ENCODE measurements at places on chromosomes 5 and 9.

DNA sequence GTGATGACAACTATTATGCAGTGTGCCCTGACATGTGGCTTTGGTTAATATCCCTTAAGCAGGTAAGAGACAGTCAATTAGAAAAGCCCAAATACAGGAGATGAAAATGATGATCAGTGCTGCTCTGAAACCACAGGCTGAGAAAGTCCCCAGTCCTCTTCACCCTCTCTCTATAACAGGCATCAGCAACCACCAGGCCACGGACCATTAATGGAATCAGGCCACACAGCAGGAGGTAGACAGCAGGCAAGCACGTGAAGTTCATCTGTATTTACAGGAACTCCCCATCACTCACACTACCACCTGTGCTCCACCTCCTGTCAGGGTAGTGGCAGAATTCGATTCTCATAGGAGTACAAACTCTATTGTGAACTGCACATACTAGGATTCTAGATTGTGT, 591.6 kb upstream of the CYLC2 start:
- DNase-seq = no peak

- no peak for DNase-seq
These were observed 571.3 kb downstream of the GABRG2 start for GRCh38 chr5:162638849-162639248.

DNA sequence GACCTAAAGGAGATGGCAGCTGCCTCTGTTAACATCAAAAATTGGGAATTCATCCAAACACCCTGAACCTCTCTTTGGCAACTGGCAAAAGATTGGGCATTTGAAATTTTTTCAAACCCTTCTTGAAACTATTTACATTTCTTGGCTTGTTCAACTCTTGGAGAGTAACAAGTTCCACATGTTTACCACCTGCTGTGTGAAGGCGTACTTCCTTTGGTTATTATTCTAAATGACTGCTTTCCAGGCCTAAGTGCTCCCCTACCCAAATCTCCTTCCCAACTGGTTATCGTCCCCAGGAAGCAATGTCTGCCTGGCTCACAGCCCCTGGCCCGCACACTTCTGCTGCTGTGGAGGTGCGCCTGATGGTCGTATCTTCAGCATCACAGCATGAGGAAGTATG, 422.7 kb downstream of the DMAC1 start:
- no peak for DNase-seq

DNA sequence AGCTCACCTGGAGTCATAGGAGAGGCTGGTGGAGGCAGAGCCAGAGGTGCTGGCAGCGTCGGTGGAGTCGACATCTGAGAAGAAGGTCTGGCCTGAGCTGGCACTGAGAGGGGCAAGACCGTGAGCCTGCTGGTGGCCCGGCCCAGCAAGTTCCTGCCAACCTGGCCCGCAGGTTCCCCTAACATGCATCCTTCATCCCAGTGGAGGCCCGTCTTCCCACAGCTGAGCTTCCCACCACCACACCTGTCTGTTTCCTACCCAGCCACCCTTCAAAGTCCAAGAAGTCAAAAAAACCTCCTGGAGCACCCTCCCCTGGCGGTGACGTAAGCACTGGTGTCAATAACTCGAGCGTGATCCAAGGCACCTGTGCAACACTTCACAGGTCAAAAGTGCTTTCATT, 16.9 kb downstream of the PHF19 start:
- DNase-seq = no peak

DNA sequence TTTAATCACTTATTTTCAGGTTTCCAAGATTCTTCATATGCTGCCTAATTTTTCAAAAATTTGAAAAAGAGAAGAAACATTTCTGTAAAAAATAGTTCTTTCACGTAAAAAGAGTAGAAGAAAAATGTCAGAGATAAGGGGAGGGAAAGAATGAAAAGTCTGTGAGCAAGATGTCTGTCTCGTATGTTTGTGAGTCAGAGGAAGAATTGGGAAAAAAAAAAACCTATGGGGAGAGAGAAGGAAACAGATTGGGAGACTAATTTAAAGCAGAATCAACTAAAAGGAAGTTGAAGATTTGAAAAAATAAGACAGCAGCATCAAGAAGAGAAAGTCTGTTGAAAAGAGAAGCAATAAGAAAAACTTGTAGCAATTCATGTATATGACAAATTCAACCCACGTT, 456.3 kb downstream of the HINT1 start:
- no peak for DNase-seq

- no peak for DNase-seq
These were observed 15.5 kb upstream of the FSD1L start for GRCh38 chr9:105432247-105432842.

DNA sequence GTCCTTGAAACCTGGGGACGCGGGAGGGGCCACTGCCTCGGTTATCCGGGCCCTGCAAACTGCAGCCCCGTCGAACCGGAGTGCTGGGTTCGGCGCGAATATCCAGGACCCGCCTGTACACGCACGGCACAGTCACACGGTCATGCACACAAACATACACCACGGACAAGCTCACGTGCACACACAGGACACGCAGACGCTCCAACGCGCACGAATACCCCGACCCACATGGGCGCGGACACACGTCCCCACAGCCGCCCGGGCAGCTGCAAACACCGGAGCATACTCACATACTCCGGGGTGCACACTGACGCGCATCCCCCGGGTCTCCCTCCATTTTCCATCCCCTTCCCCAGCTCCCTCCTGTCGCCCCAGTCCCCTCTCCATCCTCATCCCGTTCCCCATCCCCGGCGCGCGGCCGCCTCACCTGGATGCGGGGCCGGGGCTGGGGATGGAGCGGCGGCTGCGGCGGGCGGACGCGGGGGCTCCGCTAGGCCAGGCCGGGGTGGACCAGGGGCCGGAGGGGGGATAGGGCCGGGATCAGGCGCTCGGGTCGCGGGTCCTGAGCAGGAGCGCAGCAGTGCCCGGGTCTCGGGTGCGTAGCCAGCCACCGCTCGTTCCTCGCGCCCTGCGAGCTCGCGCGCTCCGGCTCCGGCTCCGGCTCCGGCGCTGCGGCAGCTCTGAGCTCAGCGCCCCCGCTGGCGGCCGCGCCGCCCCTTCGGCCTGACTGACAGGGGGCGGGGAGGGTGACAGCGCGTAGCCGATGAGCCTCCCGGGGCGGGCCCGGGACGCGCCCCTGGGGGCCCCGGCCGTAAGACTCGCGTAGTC, at the start of the genes EIF4E1B and SNCB:
Gene EIF4E1B, plus strand, starts transcription at position 823 of the 828 bp plus-strand sequence. CDS start 12,113 bp downstream, outside the sequence.
Gene SNCB, minus strand, starts transcription at position 682 of the 828 bp plus-strand sequence. CDS start 880 bp downstream, outside the sequence.
- no peak for DNase-seq

DNA sequence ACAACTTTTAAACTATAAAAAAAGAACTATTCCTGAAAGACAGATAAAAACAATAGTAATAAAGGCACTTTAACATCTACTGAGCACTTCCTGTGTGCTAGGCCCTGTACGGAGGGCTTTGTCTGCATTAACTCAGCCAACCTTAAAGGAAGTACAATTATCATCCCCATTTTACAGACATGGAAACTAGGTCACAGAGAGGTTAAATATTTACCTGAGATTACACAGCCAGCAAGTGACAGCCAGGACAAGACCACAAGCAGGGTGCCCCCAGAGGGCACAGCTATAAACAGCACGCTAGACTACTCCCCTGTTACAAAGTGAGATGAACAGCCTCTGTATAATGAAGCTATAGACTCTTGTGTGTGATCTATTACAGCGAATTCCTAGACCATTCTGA, 25.5 kb downstream of the DDX31 start:
- DNase-seq = no peak

DNA sequence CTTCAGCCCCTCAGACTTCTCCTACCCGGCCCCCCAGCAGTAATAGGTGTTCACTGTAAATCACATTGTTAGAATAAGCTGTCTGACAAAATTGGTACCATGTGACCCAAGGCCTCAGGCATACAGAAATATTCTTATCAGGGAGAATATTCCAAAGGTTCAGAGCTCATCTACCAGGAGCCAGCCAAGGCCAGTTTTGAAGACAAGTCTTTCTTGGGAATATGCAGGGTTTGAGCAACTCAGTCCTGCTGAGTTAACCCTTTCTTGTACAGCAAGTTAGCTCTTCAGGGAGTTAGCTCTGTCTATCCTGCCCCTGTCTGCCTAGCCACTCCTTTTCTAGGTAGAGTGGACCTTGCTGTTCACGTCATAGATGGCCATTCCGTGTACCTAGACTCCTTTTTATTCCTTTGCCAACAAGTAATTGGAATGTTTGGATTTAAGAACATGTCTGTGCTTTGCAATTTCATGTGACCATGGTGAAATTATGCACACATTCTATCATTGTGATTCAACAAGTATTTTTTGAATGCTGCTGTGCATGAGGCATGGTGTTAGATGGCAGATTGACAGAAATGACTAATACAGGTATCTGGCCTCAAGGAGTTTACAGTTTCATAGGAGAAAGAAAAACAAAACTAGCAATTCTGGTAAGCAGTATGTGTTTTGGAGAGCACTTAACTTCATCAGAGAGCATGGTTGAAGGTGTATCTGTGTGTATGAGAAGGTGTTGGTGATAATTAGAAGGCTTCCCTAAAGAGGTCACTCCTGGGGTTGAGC, 22.6 kb downstream of the TGFBR1 start:
- no peak for DNase-seq

- DNase-seq = no peak
These were observed 9.1 kb upstream of the RNF130 start for GRCh38 chr5:180080486-180081280.

GRCh38 chr5:37724395-37725125, 115.3 kb downstream of the GDNF start:
- DNase-seq = no peak

DNA sequence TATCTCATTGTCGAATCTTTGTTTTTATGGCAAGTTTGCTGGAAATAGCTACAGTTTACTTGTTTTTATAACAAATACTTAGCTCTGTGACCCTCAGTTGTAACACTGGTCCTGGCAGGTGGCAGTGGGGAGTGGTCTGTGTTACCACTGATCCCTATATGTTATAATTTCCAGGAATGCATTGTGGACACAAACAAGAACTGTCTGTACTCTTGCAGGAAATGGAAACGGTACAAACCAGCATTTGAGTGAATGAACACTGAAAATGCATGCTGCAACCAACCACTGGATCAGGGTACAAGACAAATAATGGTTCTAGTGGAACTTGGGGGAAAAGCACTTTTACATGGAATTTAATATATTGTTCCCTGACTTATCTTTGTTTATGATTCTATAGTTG, 66.5 kb upstream of the PJA2 start:
- no peak for DNase-seq

DNA sequence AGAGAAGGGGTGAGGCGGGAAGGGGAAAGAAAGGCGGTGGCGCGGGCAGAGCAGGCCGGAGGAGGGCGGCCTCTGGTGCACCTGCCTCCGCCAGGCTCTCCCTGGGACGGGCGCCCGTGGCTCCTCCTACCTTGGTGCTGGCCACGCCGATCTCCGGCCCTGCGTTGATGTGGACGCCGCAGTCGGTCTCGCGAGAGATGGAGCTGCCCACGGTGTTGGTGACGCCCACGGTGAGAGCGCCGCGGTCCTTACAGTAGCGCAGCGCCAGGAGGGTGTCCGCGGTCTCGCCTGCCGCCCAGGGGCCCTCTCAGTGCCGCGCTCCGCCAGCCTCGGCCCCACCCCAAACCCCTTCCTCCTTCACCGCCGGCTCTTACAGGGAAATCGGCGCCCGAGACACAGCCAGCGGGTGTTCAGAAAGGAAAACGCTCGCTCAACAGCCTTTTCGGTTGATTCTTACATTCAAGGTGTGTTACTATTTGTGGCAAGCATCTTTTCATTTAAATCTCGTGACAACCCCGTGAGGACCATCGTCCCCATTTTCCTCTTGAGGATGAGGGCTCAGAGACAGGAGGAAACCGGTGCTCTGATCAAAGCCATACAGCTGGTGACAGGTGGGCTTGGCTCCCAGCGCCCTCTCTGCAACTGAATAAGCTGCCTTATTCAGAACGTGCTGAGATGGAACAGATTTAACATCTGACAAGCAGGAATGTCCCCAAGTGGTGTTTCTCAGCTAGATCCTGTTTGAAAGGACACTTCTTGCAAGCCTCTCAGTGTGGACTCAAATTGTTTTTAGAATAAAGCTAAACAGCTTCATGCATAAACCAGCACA, 22.0 kb upstream of the MAPK9 start:
- peak; percentile 56 for DNase-seq

- DNase-seq = no peak
These were observed 131.5 kb downstream of the PAM start for GRCh38 chr5:102886586-102886985.

GRCh38 chr9:69971643-69972449, 71.8 kb upstream of the MAMDC2 start:
- DNase-seq = peak; percentile 66

DNA sequence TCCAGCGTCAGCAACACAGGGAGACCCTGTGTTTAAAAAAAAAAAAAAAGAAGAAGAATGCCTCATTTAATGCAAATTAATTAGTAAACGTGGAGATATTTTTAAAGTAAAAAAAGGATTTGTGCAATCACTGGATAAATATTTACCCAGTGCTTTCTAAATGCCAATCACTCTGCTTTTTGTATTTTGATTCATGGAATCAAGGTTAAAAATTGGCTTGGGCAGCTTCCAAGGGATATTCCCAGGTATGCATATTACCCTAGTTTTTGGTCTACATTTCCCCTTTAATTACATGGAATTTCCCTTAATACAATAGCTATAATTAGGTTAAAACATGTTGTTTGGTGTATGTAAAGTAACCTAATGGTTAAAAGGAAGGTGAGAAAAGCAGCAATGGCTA, 31.4 kb upstream of the PDZD2 start:
- DNase-seq = no peak

GRCh38 chr5:118919016-118919415, 69.3 kb downstream of the DTWD2 start:
- no peak for DNase-seq

- DNase-seq = no peak
These were observed 558 bp downstream of the GRPEL2 start for GRCh38 chr5:149345892-149346222.

- no peak for DNase-seq
These were observed 199.0 kb downstream of the CACNA1B start for GRCh38 chr9:138076650-138077009.

DNA sequence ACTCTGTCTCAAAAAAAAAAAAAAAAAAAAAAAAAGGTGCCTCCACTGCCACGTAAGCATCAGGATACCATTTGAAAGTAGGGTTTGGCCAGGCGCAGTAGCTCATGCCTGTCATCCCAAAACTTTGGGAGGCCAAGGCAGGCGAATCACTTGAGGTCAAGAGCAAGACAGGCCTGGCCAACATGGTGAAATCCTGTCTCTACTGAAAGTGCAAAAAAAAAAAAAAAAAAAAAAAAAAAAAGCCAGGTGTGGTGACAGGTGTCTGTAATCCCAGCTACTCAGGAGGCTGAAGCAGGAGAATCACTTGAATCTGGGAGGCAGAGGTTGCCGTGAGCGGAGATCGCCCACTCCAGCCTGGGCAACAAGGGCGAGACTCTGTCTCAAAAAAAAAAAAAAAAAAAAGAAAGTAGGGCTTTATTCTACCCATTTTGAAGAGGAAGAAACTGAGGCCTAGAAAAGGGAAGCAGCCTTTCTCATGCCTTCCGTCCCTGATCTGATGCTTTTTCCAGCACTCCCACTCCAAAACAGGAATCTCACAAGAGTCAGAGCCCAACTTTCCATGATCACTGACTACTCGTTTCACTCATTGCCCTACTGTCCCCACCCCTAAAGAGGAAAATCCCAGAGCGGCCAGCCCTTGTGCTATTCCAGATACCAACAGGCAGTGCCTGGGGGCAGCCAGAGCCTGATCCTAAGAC, 16.3 kb upstream of the CCIN start:
- DNase-seq = no peak

GRCh38 chr5:88401686-88402085, 133.0 kb upstream of the TMEM161B start:
- DNase-seq = no peak

Data from left hindlimb (tissue), 1 donor.